Esophagus squamous epithelium (tissue), 5 donors: ENCODE measurements at places on chromosomes 16 and 17. TPM values are rescaled to one million over a fixed set of nuclear protein-coding genes. Genes with fewer than 3 reads are reported as not detected.

The SEPTIN12 gene
- not detected for total RNA-seq

The CES3 gene
- 2.2 TPM for total RNA-seq

The CCR7 gene
- total RNA-seq = 0.12 TPM

- DNase-seq = no peak
Measured at GRCh38 chr16:9192746-9193145, 101.3 kb downstream of the HAPSTR1 start.

DNA sequence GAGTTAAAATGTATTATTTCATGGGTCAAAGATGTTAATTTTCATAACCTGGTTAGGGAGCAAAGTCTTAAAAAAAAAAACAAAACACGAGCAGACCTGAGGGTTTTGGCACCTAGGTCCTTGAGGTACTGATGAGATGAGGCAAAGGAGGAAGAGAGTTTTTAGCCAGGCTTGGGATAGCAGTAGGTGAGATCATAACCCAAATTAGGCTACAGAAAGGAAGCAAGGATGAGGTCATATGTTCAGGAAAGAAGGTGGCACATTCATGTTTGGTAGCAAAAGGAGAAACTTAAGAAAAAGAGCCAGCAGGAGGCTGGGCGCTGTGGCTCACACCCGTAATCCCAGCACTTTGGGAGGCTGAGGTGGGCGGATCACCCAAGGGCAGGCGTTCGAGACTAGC lies 2.8 kb downstream of the ATXN1L start:
- DNase-seq = no peak

- DNase-seq = no peak
Measured at GRCh38 chr17:42920922-42921321, 20.3 kb downstream of the G6PC1 start.

The HCRT gene
- total RNA-seq = not detected

The TMEM92 gene
- not detected for total RNA-seq

DNA sequence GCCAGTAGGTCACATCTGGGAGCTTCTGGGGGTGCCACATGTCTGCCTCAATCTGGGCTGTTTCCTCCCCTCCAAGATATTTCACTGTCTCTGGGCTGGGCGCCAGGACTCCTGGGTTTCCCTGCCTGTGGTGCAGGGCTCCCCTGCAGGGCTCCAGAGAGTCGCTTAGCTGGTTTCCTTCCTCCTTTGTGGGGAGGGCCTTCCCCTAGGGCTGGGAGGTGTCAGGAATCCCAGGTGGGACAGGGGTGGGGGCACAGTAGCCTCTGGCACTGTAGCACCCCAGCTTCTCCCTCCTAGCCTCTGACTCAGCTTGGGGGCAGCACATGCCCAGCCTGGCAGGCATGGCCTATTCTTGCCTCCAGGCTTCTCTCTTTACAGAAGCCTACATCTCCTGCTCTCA lies 2.6 kb downstream of the RARA start:
- DNase-seq = no peak

GRCh38 chr17:30091121-30091670 lies 25.4 kb upstream of the NSRP1 start:
- DNase-seq = no peak

- DNase-seq = no peak
Measured at GRCh38 chr16:49856672-49857330, 889 bp upstream of the ZNF423 start.

GRCh38 chr17:35900708-35901480 lies 20.7 kb upstream of the CCL5 start:
- DNase-seq = no peak

GRCh38 chr17:79952265-79952877 lies 83.3 kb downstream of the TBC1D16 start:
- no peak for DNase-seq

The MYH8 gene
- total RNA-seq = not detected

GRCh38 chr17:54662978-54663876 lies 237.4 kb upstream of the TOM1L1 start:
- DNase-seq = no peak

- no peak for DNase-seq
Measured at GRCh38 chr17:21505819-21506815, 130.0 kb downstream of the KCNJ12 start.

GRCh38 chr17:8038954-8039610 lies at the start of gene ALOX15B:
Gene ALOX15B (plus strand): TSS chr17:8039059. CDS start chr17:8039156, 97 bp downstream.
- DNase-seq = no peak

DNA sequence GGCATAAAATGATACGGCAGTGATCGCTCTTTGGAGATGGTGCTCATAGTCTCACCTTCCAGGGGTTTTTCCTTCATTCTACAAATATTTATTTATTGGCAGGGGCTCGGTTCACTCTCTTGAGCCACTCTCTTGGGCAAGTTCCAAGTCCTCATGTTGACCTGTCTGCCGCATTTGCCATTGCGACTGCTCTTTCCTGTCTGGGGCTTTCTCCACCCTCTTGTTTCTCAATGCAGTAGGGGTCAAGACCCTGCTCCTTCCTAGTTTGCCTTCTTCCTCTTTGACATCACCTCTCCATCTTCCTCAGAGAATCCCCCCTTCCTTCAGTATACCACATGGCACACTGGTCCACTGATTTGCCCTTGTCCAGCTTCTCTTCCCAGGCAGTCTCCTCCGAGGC lies 21.9 kb upstream of the LRRC75A start:
- no peak for DNase-seq

- DNase-seq = no peak
Measured at GRCh38 chr17:31415004-31415454, 23.6 kb downstream of the RAB11FIP4 start.

DNA sequence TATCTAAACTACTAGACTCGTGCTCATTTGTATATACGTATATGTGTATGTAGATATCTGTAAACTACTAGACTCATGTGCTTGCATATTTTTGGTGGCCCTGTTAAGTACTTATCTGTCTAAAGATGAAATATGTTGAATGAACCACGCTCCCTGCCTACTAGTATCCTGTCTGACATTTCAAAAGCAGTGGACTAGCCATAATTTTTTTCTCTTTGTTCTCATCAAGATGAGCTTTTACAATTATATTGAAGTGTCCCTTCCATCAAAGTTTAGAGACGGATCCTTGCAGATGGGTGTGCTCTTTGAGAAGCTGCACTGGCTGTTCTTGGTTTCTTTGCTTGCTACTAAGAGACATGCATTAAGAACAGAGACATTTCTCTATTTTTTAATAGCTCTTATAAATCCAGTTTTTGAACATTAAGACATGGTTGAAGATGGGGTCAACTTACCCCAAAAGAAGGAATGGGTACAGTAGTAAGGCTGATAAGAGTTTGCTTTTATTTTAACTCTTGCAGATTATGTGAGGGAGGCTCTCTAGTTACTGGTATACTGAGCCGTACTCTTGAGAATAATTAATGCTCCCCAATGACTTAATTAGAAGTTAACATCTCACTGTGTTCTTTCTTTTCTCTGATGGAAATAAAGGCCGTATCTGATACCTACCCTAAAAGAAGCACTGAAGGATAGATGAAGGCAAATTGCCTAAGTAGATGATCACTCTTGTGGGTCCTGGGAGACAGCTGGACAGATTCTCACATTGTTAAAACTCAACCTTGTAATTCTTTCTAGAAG lies 3.4 kb downstream of the CNTNAP4 start:
- DNase-seq = no peak

DNA sequence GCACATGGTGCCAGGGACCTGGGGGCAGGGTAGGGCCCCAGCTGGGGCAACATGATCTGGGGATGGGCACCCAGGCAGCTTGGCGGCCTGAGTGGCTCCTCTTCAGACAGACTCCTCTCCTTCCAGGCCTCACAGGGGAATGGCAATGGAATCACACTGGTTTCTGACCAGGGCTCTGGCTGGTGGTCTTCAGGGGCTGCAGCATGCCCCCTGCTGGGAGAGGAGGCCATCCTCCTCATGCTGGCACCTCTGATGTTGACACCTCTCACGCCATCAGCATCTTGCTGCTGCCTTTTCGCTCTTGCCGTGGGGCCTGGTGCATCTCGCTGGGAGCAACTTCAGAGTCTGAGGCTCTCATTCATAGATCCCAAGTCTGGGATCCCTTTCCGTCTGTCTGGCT lies 11.2 kb upstream of the GFOD2 start:
- no peak for DNase-seq

DNA sequence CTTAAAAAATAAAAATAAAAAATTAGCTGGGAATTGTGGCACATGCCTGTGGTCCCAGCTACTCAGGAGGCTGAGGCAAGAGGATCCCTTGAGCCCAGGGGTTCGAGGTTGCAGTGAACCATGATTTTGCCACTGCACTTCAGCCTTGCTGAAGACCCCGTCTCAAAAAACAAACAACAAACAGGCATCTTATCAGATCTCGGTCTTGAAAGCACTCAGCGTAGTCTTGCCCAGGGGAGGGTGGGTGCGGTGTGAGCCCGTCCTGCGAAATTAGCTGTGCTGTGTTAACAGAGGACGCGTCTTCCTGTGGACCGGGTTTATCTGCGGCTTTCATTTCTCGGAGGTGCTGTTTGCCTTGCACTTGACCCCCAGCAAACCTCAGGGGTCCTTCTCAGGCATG lies 5.4 kb downstream of the GAA start:
- DNase-seq = no peak
